Keratinocyte (primary cell): ENCODE measurements at places on chromosomes 13 and 19.

DNA sequence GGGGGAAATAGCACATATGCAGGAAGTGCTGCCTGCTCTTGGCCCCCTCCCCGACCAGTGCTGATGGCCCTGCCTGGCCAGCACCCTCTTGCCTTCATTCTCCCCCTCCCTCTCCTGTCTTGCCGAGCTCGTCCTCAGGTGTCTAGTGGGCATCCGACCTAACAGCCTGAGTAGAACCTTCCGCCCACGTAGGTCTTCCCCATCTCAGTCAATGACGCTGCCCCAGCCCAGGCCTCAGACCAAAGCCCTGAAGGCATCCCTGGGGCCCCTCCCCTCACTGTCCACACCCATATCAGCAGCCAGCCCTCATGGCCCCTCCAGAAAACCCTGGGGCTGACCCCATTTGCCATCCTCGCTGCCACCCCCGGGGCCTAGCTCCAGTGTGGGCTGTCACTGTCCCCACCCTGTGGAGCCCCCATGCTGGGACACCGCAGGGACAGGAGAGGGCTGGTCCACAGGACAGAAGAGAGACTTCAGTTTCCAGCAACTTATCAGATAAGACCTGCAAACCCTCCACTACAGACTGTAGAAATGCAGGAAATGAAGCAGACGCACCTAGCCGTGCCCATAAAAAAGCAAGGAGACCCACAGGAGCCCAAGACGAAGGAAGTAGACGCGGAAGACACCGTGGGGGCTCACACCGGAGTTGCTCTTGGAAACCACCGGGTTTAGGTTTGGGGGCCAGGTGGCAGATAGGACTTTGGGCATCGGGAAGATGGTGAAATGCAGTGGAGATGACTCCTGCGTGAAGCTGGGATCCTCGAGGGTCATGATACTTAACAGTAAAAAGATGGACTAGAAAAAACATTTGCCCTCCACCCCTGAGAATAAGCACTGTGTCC, 38.3 kb downstream of the AP1M1 start:
- no peak for DNase-seq

DNA sequence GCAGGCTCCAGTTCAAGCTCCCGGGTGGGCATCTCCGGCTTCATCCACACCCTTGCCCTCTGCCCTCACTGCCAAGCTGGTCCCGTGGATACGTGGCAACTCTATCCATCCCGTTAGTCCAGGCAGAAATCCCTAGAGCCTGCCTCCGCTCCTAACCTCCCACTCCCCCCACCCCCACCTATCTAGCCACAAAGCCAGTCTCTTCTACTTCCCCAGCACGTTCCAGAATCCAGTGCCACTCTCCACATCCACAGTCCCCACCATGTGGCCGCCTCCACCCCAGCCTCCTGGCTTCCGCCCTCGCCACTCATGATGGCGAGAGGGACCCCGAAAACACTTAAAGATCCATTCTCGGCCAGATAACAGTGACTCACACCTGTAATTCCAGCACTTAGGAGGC, 3.8 kb downstream of the YIPF2 start:
- no peak for DNase-seq

DNA sequence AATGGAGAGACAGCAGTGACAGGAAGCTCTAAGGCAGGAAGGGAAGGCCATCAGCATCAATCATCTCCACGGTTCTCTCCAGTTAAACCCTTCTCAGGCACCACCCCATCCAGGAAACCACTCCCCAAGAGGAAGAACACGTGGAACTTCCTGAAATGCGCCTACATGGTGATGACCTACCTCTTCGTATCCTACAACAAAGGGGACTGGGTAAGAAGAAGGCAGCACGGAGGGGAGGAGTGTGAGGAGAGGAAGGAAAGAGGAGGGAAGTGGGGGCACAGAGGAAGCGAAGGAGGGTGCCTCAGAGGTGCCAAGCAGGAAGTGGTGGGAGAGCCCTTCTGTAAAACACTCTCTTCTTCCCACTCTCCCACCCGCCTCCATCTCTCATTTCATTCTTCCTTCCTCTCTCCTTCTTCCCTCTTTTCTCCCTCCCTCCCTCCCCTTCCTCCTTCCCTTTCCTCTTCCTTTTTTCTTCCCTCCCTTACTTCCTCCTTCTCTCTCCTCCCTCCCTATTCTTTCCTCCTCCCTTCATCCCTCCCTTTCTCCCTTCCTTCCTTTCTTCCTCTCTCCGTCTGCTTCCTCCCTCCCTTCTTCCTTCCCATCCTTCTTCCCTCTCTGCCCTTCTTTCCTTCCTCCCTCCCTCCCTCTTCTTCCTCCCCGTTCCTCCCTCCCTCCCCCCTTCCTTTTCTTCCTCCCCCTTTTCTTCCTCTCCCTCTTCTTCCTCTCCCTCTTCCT, 12.6 kb downstream of the ZSCAN5A start:
- DNase-seq: no peak

- no peak for DNase-seq
These were observed 14.7 kb downstream of the RAP2A start for GRCh38 chr13:97448503-97449251.

- DNase-seq: no peak
These were observed 30.7 kb upstream of the RCBTB2 start for GRCh38 chr13:48563626-48564025.
